Activated T-helper 1 cell treated with anti-CD3 and anti-CD28 coated beads, Interleukin-12 subunit alpha, Interleukin-12 subunit beta, Interleukin-2, Interleukin-4 antibody, amounts not matched to agents 30 ng/mL and 10 ng/mL and 1 ng/mL, durations not matched to agents 14 hours and 24 hours and 36 hours (primary cell): ENCODE measurements at places on chromosomes 4 and X. TPM values are rescaled to one million over a fixed set of nuclear protein-coding genes. Genes with fewer than 3 reads are reported as not detected.
A peak's percentile ranks its signal among the peaks of the same experiment; 100 is the strongest.

DNA sequence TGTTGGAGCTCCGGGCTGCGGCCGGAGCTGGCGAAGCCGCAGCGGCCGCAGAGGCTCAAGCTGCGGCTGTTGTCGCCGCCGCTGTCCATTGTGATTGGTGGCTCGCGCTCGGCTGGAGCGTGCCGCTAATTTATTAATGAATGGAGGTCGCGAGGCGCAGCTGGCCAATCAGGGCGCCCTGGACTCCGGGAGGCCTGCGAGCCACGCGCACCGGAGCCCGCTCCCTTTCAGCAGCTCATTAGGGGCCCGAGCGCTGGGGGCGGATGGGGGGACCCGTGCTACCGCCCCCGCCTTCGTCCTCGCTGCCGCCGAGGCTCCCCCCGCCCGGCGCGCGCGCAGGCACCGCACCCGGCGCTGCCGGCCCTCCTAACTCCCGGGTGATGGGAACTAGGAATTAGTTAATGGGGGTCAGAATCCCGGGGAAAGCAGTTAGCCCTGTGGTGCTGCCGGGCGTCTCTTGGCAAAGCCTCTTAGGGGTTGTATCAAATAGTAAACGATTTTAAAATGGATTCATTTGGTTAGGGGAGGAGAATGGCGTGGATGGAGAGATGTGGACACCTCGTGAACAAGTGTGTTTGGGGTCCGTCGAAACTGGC lies 589 bp upstream of the NEUROG2 start:
- no peak for DNase-seq

DNA sequence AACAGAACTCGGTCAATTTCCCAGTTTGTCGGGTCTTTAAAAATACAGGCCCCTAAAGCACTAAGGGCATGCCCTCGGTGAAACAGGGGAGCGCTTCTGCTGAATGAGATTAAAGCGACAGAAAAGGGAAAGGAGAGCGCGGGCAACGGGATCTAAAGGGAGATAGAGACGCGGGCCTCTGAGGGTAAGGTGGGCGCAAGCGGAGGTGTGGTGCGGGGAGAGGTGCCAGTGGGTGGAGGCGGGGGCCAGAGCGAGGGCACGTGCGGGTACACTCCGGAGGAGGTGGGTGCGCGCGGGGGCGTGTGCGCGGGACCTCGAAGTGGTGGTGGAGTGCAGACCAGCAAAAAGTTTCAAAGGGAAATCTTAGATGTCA lies 787 bp upstream of the TET2 start:
- peak; percentile 29 for DNase-seq

GRCh38 chrX:16807548-16807947 lies 21.3 kb downstream of the TXLNG start:
- no peak for DNase-seq

- DNase-seq: no peak
Observed at GRCh38 chr4:140069066-140069465, 84.9 kb downstream of the MAML3 start.

DNA sequence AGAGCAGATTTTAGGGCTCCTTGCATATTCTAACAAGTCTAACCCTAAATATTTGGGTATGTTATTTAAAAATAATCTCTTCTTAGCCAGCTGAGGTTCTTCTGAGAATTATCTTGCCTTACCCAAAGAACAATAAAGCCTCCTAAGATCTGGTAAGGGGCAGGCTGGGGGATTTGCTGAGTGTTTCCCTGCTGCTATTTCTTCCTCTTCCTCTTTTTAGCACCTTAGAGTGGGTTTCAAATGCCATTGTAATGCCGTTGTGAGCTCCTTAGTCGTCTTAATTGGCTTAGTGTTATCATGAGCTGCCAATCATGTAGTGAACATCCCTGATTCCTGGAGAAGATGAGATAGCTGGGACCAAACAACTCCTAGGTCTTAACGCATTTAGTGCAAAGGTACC lies 15.4 kb downstream of the STOX2 start:
- no peak for DNase-seq

DNA sequence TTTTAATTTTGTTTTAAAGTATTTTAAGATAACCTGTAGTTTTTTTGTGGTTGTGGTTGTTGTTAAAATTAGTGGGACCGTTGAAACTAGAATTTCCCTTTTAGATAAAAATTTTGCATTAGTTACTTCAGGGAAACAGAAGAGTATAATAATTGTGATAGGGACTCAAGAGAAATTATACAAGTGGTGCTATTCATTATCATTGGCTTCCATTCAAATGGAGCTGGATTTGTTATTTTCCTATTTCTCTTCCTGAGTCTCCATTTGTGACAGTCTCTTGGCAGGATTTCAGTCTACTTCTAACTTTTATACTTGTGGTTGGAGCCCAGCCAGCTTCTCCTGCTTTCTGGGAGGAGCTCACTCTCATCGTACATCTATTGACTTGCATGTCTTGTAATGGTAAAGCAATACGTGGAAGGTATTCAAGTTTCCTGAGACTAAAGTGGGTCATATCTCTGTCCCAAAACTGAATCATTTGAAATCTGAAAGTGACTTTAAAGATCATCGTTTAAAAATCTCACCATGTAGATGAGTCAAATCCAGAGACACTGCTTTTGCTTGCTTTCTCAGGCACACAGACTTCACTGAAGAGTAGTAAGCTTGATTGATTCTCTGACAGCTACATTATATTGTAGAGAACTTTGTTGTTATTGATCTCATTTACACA lies 155.8 kb downstream of the RPA4 start:
- no peak for DNase-seq

- no peak for DNase-seq
Observed at GRCh38 chr4:89337681-89338080, 30.1 kb upstream of the GPRIN3 start.

- DNase-seq: no peak
Observed at GRCh38 chr4:161828061-161828460, 335.7 kb downstream of the FSTL5 start.

- DNase-seq: no peak
Observed at GRCh38 chr4:21097865-21098264, 397.6 kb downstream of the PACRGL start.

DNA sequence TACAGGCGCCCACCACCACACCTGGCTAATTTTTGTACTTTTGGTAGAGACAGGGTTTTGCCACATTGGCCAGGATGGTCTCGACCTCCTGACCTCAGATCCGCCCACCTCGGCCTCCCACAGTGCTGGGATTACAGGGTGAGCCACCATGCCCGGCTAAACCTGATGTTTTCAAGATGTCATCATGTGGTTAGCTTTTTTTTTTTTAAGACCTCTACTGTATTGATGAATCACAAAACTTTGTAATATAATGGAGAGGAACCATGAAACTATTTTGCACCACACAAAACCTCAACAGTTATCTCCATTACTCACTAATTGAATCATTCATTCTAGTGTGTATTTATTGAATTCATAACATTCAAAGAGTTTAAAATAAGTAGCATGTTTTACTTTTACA lies 94.7 kb upstream of the NEIL3 start:
- no peak for DNase-seq

GRCh38 chrX:40371376-40371775 lies 209.4 kb upstream of the ATP6AP2 start:
- DNase-seq: no peak

- DNase-seq: no peak
Observed at GRCh38 chr4:46506876-46507275, 116.9 kb upstream of the GABRA2 start.

GRCh38 chr4:111778543-111778942 lies 366.7 kb upstream of the FAM241A start:
- DNase-seq: no peak

GRCh38 chr4:10343656-10344055 lies 113.6 kb downstream of the ZNF518B start:
- DNase-seq: no peak

GRCh38 chrX:10557166-10557565 lies 63.2 kb downstream of the MID1 start:
- no peak for DNase-seq

DNA sequence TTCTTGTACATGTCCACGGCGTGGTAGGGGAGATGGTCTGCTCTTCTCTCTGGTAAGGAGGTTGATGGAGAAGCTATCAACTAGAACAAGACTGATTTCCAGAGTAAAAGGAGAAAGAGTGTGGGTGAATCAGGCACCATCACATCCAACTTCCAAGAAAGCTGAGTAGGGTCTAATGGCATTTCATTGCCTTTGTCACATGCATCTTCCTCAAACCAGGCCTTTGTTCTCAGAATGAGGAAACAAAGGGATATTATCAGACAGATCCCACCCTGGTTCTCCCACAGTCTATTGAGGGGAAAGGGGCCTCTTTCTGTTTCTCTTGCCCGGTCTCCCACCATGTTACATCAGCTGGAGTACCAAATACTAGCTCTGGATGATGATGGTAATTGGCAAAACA lies 160.2 kb upstream of the RBPJ start:
- no peak for DNase-seq

DNA sequence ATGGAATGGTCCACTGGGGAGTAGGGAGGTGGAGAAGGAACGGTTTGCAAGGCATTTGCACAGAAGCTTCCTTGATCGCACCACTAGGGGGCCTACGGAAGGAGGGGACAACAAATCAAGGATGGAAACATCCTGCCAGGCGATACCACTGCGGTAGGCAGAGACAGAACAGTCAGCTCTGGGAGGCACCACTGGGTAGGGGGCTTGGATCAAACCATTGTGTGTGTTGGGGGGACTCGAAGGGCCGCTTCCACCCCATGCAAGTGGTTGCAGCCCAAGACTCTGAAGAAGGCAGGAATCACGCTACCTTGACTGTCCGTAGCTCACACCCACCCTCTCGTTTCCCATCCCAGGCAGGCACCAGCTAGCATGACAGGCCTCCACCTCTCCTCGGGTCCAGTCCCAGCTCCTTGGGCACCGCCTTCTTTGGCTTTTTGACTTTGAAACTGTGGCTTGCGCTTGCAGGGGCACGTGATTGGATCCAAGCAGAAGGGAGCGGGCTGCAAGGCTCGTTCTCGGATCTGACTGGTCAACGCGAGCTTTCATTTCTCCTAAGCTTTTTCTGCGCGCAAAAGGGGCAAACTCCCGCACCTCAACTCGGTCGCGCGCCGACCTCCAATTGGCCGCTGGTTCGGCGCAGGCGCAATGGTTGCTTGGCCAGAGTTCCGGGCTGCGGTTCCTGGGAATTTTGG lies 28.4 kb downstream of the GAGE1 start:
- no peak for DNase-seq

DNA sequence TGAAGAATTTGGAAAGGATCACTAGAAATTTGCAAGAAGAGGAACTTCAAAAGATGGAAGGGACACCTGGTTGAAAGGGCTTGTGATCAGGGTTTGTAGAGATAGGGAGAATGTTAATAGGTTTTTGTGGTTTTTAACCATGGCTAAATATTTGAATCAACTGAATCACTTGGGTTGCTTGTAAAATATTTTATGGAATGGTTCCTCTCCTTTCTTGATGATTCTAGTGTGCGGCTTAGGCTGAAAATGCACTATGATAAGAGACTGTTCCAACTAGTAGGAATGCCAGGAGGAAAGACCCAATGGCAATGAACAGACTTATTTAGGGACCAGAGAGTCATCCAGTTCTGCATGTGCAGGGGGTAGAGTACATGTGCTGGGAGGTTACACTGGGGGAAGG lies 408.2 kb downstream of the ARHGAP24 start:
- DNase-seq: no peak

- no peak for DNase-seq
Observed at GRCh38 chr4:66920514-66920913, 624.8 kb downstream of the CENPC start.

- DNase-seq: no peak
Observed at GRCh38 chrX:3509934-3510333, 163.5 kb upstream of the MXRA5 start.

GRCh38 chr4:127237581-127237980 lies 395.2 kb upstream of the INTU start:
- no peak for DNase-seq

GRCh38 chrX:118974908-118975671 lies 672 bp downstream of the LONRF3 start:
- DNase-seq: peak; percentile 13

DNA sequence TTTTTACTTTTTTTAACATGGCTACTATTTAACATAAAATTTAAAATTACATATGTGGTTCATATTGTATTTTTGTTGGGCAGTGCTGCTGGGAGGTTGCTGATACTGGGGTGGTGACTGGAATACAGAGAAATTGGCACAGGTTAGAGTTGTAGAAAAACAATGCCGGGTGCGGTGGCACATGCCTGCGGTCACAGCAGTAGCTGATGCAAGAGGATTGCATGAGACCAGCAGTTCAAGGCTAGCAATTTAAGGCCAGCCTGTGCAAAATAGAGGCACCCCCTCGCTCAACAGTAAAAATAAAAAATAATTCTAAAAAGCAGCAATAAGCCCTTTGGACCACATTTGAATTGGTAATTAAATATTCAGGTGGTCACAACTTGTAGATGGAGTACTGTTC lies 11.8 kb upstream of the CPE start:
- DNase-seq: no peak

SSX2 gene
- total RNA-seq: not detected in 2 replicates

DACH2 gene
- not detected in 2 replicates for total RNA-seq

UGT2A1 gene
- total RNA-seq: not detected in 2 replicates

USP17L15 gene
- not detected in 2 replicates for total RNA-seq

RNF113A gene
- 28.8 and 29.7 TPM in 2 replicates for total RNA-seq

NDST4 gene
- total RNA-seq: not detected in 2 replicates

CLNK gene
- total RNA-seq: 0.57 and 1.1 TPM in 2 replicates

AR gene
- not detected in 2 replicates for total RNA-seq

RADX gene
- 5.6 and 6.3 TPM in 2 replicates for total RNA-seq

SYTL5 gene
- not detected in 2 replicates for total RNA-seq

GPR119 gene
- not detected in 2 replicates for total RNA-seq
